Stimulated activated CD4-positive, alpha-beta T cell treated with anti-CD3 and anti-CD28 coated beads, Interleukin-1b, Interleukin-23, amount 100 ng/mL, for 1 hour (primary cell): ENCODE measurements at places on chromosomes 1 and 21.

GRCh38 chr1:234437423-234438171 lies 41.4 kb downstream of the TARBP1 start:
- DNase-seq, result no peak

- DNase-seq, result no peak
These were observed 24.8 kb upstream of the ELOA start for GRCh38 chr1:23718482-23718881.

DNA sequence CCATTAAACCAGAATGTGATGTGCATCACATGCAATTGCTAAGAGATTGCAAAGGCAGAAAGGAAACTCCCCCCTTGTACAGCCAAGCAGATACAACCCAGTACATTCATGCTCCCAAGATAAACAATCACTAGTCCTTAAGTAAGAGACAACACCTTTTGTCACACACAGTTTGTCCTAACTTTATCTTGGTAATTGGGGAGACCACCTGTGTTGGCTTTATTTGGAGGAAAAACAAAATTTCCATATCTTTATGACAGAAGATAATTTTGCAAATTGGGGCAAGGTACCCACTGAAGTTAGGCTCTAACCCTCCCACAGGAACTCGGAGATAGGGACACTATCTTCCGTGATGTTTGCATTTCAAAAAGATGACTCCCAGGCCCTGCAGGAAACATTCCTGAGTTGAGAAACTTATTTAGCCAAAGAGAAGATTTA lies 175.0 kb upstream of the TNR start:
- DNase-seq, result no peak

GRCh38 chr1:12376236-12377045 lies 146.6 kb downstream of the VPS13D start:
- DNase-seq, result no peak

DNA sequence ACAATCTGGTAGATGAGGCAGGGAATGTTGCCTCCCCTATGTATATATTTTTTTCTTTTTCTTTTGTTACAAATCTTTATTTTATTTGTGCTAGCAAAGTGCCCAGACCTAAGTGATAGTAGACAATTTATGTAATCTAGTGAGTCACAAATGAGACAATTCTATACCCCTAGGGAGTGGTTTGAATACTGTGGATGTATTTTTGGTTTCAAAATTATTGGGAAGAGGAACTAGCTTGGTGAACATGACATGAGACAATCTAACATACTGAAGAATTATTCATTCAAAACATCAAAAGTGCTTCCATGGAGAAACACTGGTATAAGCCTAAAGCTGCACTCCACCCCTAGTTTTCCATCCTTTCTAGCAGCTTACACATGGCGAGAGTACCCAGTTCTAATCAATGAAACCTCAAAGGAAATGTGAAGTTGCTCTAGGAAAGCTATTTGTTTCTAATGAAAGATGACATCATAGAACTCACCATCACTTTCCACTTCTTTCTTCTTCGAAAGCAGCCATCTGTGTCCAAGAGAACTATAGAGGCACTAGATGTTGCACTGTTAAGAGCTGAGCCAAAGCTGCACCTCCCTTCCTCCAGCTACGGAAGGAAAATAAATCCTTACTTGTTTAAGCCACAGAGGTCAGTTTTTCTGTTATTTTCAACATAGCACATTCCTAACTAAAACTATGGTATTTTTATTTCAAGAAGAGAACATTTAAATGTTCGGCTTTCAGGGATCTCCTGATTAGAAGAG lies 764.6 kb downstream of the LTN1 start:
- no peak for DNase-seq
